ENCODE measurements at places on chromosomes 7 and 10.
A peak's percentile ranks its signal among the peaks of the same experiment; 100 is the strongest.

- DNase-seq, result no peak
Observed at GRCh38 chr10:34250722-34251121, 564.4 kb downstream of the PARD3 start.

DNA sequence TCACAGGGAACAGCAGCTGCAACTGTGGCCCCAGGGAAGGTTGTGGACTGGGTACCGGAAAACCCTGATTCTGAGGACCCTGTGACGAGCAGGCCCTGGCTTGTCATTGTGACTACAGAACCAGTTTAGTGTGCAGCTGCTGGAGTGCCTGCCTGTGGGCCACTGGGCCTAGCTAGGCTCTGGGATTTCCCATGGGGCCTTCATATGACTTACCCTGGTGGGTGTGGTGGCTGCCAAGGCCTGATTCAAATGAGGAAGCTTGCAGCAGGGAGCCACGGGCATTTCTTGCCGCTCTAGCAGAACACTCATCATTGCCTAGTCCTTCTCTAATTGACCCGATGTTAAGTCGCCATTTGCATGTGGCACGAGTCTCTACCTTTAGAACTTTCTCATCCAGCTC is 14.7 kb upstream of the CAMK2G start:
- DNase-seq, result peak; percentile 100

- no peak for DNase-seq
Observed at GRCh38 chr10:26437637-26438461, at the start of gene APBB1IP. APBB1IP (plus strand) TSS chr10:26438341; CDS start chr10:26492327, 53,986 bp downstream.

GRCh38 chr7:150972023-150972468 is 6.1 kb downstream of the KCNH2 start:
- DNase-seq, result no peak

DNA sequence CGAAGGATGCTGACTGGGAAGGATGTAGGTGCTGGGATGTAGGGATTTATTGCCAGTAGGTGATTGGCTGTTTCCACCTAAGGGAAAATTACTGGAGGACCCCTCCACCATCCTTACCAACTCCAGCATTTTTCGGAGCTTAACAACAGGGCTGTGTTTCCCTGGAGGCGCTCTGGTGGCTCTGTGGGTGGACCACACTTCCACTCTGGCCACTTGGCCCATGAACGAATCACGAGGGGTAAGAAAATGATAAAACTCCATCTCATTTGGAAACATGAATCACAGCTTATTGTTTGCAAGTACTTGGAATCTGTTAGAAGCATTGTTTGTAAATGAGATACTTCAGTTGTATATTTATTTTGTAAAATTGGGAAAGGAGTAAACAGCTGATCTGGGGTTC is 3.0 kb downstream of the DOCK1 start:
- DNase-seq, result no peak

- no peak for DNase-seq
Observed at GRCh38 chr10:122550983-122551382, 9.6 kb upstream of the DMBT1 start.

DNA sequence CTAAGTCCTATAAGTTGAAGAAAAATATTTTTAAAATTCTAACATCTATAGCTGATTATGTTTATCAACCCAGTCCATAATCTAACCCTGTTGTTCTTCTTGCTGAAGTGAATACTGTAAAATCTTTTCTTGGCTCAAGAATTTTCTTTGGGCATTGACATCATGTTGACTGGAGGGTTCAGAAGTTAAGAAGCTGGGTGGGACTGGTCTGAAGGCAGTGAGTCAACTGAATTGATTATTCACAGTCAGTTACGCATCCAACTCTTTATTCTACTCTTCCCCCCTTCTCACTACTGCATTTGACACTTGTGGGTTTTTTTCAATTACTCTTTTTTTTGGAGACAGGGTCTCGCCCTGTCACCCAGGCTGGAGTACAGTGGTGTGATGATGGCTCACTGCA is 31.0 kb downstream of the DENND2A start:
- DNase-seq, result peak; percentile 71

- no peak for DNase-seq
Observed at GRCh38 chr7:97001656-97002554, 3.4 kb upstream of the DLX6 start.

GRCh38 chr7:134022286-134022911 is 104.7 kb upstream of the LRGUK start:
- peak; percentile 27 for DNase-seq

GRCh38 chr7:152663148-152663740 is 12.7 kb downstream of the XRCC2 start:
- no peak for DNase-seq

- DNase-seq, result peak; percentile 79
Observed at GRCh38 chr10:79050896-79051555, 17.7 kb upstream of the ZMIZ1 start.

- peak; percentile 22 for DNase-seq
Observed at GRCh38 chr7:117126676-117127075, 173.4 kb downstream of the ST7 start.

- no peak for DNase-seq
Observed at GRCh38 chr7:66920256-66920655, 769 bp upstream of the TMEM248 start.
